SW480 (cell line): ENCODE measurements at places on chromosomes 3 and 15.
A peak's percentile ranks its signal among the peaks of the same experiment; 100 is the strongest.

GRCh38 chr3:150503402-150504099, 42.7 kb downstream of the SERP1 start:
- DNase-seq: no peak

- DNase-seq: peak; percentile 66
Measured at GRCh38 chr15:29670998-29671981, 151.0 kb downstream of the TJP1 start.

DNA sequence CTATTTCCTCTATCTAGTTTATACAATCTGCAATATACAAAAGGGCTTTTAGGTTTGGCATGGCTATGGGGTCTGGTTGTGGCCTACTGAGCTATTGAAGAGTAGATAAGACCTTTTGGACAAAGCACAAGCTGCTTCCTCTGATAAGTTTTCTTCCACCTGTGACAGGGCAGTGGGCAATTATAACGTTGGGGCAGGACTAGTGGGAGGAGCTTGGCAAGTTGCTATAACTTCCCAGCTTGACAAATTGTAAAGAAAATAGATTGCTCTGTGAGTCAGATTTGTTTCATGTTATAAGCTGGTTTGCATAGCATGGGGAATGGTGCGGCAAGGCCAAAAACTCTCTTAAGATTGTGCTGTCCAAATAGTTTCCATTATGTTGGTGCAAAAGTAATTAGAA, 64.9 kb downstream of the SLC7A14 start:
- DNase-seq: no peak

DNA sequence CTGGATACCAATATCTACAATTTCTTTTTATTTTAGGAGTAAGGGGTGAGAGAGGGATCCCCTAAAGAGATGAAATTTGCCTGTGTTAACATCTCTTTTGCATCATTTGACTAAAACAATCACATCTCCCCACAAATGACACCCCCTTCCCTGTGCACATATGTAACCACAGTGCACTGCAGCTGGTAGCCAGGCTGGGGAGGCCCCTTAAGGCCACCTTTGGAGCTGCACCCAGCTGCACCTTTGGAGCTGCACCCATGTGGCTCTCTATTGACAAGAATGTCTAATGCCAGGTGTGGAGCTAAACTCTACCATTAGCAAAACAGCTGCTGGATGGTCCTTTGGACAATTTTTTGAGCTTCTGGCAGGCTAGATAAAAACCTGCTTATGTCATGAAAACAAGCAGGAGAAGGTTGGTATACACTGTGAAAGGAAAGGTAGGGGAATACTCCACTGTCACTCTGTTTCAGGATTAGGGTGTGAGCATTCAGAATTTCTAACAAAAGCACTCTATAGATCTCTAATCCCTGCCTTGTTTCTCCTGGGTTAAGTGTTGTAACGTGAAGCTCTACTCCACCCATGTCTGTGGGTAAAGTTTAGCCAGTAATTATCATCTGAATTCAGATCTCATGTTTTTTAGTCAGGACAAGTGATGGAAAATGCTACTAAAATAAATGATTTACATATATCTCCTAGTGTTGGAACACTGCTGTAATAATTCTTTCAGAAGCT, 52.1 kb downstream of the TFG start:
- DNase-seq: peak; percentile 33

GRCh38 chr15:48515500-48515899, 130.0 kb downstream of the FBN1 start:
- DNase-seq: no peak

- peak; percentile 75 for DNase-seq
Measured at GRCh38 chr3:53254509-53255422, 1.1 kb downstream of the TKT start.

- DNase-seq: peak; percentile 44
Measured at GRCh38 chr15:38699633-38700230, 135.1 kb upstream of the RASGRP1 start.

DNA sequence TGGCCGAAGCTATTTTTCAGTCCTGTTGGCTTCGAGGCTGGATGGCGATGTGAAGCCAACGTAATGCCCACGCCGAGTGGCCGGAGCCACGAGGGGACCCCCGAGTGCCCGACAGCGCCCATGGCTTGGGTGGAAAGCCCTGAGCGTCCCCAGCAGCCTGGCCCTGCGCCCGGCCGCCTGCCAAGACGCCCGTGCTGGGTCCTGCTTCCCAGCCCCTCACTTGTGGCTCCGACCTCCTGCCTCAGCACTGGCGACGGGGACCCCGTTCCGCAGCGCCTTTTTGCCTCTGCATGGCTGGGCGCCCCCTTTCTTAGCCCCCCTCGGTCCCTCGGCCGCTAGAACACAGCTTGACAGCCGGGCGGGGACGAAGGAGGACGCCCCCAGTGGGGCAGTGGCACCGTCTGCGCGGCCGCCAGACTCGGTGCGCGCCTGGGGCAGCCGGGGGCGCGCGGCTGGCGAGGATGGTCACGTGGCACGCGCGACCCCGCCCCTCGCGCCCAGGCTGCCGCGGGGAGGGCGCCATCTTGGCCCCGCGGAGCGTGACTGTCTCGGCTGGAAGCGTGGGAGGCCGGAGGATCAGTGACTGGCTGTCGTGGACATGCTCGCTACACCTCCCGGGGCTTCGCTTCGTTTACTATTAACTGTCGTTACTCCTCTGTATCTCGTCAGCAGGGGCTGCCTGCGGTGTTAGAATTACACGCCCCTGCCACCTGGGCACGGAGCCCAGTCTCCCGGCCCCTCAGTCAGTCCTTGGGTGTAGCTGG, 626 bp upstream of the GPR176 start:
- peak; percentile 69 for DNase-seq

DNA sequence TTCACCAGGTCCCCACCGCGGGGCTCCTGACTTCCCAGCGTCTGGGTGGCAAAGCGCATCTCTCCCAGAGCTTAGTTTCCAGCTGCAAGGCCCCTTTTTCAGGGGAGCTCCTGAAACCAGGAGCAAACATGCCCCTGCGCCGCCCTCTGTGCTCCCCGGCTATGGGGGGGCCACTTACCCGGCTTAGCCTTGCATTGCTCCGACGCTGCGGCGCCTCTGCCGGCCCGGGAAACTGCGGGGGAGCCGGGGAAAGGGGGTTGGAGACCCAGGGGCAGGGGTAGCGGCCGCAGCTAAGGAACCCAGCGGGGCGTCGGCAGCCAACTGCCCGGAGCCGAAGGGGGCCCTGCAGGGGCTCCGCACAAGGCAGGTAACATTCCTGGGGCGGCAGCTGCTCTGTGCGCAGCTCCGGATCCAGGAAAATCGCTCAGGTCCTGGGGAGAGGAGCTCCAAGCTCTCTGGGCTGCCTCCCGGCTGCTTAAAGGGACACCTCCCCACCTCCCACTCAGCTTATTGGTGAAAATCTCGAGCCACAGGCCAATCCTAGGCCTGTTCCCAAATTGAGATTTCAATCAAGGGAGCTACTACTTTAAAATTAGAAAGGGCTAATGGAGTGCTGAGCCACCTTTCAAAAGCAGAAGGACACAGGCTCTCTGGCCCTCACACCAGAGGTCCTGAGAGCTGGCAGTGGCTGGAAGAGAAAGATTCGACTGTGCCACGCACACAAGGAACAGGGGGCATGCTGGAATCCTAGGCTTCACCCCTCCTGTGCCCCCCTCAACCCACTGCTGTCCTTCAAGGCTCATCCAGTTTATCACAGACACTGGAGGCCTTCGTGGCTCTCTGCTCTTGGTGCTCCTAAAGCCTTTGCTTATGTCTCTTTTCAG, 42.7 kb upstream of the PRICKLE2 start:
- no peak for DNase-seq

DNA sequence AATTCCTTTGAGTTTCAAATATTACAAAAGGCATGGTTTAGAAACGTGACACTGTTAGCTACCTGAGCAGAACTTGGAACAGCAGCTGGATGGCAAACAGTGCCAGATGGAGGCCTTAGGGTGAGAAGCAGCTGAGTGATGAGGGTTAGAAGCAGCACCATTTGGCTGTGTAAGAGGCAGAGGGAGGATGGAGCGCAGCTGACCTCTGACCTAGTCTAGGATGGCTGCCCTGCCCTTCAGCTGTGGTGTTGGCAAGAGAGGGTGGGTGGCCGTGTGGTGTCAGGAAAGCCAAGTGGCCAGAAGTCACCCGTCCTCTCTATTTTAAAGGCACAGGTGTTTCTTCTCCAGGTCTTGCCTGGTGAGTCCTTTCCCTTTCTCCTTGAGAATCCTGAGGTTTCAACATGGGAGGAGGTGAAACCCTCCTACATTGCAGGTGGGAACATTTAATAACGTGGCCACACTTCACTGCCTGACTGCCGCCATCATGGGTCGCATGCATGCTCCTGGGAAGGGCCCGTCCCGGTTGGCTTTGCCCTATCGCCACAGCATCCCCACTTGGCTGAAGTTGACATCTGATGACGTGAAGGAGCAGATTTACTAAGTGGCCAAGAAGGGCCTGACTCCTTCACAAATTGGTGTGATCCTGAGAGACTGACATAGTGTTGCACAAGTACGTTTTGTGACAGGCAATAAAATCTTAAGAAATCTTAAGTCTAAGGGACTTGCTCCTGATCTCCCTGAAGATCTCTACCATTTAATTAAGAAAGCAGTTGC, 17.6 kb downstream of the BCL2L10 start:
- no peak for DNase-seq

DNA sequence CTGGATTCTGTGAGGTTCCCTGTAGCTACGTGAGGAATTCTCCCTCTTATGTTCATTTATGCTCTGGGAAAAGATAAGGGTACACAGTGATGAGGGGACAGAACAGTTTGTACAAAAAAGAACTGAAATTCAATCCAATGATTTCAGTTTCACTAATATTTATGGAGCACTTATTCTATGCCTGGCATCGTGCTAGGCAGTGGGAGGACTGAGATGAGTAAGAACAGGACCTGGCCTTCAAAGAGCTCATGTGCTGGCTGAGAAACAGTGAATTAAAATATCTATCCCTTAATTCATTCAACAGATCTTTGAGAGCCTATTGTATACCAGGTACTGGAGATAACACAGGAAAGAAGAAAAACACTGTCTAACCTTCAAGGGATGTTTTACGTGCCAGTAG, 22.2 kb downstream of the SSR3 start:
- no peak for DNase-seq

GRCh38 chr3:60803216-60804173, 447.8 kb downstream of the FHIT start:
- no peak for DNase-seq

DNA sequence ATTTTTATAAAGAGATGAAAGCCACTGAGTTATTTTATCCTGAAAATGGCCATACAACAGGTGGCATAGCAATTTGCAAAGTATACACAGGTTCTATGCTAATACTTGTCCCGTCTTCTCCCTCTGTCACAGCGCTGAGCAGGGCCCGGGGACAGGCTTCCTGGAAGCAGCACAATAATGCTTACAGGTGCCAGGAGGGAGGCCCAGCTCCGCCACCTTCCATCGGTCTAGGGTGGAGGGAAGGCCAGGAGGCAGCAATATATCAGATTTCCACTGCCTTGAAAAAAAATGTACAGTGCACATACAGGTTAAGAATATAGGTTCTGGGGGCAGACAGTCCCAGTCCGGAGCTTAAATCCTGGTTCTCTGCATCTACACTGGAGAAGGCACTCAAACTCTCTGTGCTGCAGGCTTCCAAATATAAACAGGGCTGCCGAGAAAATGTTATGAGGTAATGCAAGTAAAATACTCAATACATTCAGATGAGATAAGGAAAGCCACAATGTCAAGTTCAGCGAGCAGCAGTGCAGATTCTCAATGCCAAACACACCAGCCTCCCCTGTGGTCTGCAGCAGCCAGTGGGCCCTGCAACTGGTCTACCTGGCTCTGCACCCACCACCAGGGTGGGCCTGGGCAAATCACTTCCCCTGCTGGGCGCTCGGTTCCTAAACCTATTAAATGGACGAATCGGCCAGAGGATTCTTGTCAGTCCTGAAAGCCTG, 189.6 kb downstream of the XXYLT1 start:
- peak; percentile 19 for DNase-seq

DNA sequence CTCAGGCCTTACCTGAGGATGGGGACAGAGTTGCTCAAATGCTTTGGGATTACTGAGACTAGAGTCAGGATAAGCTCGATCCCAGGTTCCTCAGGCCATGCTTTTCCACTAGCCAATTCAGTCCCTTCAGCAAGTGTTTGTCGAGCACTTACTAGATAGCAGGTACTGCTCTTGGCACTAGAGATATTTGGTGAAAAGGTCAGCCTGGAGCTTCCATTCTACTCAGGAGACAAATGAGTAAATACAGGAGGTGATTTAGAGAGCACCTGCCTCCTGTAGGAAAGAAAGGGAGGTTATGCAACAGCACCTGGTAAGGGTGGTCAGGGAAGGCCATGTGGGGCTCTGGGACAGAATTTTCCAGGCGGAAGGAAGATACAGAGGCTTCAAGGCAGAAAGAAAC, 99.9 kb downstream of the CACNA1D start:
- no peak for DNase-seq

- no peak for DNase-seq
Measured at GRCh38 chr3:182007441-182007840, 295.7 kb downstream of the SOX2 start.

DNA sequence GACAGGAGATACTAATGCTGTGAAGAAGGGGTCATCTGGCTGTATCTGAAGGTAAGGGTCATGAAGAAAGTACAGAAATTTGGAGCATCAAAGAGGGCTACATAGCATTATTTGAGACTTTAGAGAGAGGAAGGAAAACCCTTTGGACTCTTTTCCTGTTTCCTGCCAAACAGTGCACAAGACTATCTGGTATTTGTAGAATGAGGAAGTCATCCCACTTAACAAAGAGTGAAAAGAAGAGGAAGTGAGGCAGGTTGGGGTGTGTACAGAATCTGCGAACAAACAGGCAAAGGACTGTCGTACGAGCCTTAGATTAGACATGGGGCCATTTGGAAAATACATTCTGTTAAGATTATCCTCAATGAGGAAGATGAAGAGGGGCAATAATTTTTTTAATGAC, 546.8 kb upstream of the EPHA6 start:
- no peak for DNase-seq

DNA sequence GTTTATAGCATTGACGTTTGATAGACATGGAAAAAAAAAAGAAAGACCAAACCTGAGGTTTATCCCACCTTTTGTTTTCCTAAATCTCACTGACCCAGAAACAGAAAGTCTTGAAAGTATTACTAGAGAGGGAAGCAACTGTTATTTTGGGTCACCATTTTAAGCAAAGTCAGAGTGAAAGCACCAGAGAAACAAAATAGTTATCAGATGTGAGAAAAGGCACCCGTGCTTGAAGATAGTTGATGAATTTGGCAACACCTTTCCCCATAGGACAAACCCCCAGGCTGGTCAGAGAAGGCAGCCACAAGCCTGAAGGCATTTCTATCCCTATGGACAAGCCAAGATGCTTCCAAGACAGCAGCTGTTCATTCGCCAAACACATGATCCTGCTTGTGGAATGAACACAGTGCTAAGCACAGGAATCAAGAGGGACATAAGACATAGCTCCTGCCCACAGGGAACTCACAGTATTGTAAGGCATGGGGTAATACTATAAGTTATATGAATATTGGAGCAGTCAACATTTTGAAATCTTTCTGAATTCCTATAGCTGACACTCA, 170.9 kb downstream of the ERC2 start:
- DNase-seq: no peak

DNA sequence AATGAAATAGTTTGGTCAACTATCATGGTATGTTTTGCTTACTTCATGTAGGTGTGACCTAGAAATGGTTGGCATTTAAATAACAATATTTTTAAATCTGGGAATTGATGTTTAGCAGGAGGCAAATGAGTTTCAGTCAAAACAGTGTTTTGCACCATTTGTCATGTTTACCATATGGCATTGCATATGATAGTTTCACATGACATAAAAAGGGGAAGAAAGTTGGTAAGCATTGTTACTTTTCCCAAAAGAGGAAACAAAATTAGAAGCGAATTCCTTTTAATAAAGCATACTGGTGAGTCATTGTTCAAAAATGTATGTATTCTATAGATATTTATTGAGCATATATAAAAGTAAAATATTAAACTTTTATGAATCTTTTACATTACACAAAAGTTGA, 2.3 kb downstream of the RNF13 start:
- no peak for DNase-seq
